GM23338 (cell line): ENCODE measurements at places on chromosomes 16 and 17. TPM values are rescaled to one million over a fixed set of nuclear protein-coding genes. Genes with fewer than 3 reads are reported as not detected.

The COASY gene
- 60.1 and 62.0 TPM in 2 replicates for total RNA-seq

The SLFN12L gene
- not detected in 2 replicates for total RNA-seq

The AURKB gene
- total RNA-seq, result 128 and 135 TPM in 2 replicates

The RCVRN gene
- total RNA-seq, result not detected in 2 replicates

The ATPAF2 gene
- 25.7 and 33.4 TPM in 2 replicates for total RNA-seq

- no peaks in the 10 kb centered on the region for H3K36me3 ChIP-seq
- no peak overlapping the region for H3K27ac ChIP-seq
- no peaks in the 10 kb centered on the region for H3K27me3 ChIP-seq
- no peak overlapping the region for H3K4me3 ChIP-seq
- peak; percentile 61 for DNase-seq
Observed at GRCh38 chr16:67447508-67448076, 16.7 kb downstream of the HSD11B2 start.

- DNase-seq, result no peak
- no peaks in the 10 kb centered on the region for H3K36me3 ChIP-seq
- H3K4me3 ChIP-seq, result no peak overlapping the region
- H3K27ac ChIP-seq, result no peak overlapping the region
Observed at GRCh38 chr17:83187782-83188311, 108.4 kb downstream of the METRNL start.

DNA sequence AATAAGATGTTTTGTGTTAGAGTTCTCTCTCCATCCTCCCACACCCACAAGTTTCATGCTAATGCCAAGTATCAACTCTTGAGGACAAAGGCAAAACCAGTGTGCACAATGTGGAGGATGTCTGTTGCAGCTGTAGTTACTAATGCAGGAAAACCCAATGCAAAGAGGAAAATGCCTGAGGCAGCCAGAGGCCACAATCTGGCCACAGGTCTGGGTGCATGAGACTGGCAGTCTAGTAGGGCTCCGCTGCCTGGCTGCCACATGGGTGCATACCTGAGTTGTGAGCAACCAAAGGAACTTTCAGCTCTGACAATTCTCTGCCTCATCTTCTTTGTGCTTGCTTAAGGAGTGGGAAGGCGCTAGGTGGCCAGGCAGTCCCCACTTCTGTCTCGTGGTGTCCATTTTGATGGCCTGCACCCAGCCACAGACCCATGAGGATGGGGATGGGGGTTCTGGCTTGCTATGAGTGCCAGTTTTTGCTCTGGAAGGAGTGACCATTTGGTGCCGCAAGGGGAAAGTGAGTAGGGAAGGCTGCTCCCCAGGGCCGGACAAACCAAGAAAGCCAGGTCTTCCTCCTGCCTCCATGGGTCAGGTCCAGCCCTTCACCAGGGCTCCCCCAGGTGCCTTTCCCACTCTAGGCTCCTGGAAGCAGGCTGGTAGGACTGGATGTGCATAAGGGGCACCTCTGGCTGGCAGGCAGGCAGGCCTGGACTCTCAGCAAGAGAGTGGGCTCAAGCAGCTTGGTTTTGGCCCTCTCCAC lies 4.2 kb upstream of the GFOD2 start:
- DNase-seq, result no peak
- H3K27ac ChIP-seq, result no peak overlapping the region
- H3K4me1 ChIP-seq, result peaks cover 8% of the 10 kb centered on the region
- no peaks in the 10 kb centered on the region for H3K36me3 ChIP-seq
- no peaks in the 10 kb centered on the region for H3K27me3 ChIP-seq
- no peak overlapping the region for H3K4me3 ChIP-seq

- no peak overlapping the region for H3K27ac ChIP-seq
- H3K4me3 ChIP-seq, result no peak overlapping the region
- peaks cover 3% of the 10 kb centered on the region for H3K36me3 ChIP-seq
- peaks cover 5% of the 10 kb centered on the region; the same call in 1 of the 2 replicates for H3K4me1 ChIP-seq
- H3K27me3 ChIP-seq, result no peaks in the 10 kb centered on the region
Observed at GRCh38 chr16:13379266-13379665, 477.9 kb downstream of the SHISA9 start.

DNA sequence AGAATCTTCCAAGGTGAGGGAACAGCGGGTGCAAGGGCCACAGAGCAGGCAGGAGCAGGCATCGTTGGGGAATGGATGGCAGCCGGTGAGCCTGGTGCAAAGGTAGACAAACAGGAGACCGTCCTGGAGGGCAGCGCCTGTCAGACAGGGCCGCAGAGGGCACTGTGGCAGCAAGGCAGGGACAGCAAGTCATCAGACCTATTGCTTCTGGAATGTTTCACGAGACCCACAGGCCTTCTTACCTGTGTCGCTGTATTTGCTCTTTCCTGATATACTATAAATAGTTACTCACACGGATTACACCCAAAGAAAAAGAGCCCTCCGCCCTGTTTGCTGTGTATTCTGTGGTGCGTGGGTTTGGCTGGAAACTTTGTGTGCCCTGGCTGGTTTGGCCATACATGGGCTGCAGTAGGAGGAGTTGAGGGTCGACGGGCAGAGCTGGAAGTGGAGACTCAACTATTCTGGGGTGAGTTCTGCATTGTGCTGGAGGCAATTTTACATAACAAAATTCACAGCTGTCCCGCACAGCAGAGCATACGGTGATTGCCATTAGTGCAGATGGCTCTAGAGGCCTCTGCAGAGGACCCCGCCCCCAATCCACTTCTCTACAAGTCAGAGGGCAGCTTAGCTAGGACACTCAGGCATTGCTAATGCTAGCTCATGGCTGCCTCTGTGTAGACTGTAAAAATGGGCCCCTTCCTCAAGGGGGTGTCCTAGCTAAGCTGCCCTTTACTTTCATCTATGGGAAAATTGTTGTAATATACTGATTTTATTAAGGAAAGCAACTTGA lies 18.6 kb upstream of the POLR3E start:
- H3K4me3 ChIP-seq, result no peak overlapping the region
- peak; percentile 72 for DNase-seq

DNA sequence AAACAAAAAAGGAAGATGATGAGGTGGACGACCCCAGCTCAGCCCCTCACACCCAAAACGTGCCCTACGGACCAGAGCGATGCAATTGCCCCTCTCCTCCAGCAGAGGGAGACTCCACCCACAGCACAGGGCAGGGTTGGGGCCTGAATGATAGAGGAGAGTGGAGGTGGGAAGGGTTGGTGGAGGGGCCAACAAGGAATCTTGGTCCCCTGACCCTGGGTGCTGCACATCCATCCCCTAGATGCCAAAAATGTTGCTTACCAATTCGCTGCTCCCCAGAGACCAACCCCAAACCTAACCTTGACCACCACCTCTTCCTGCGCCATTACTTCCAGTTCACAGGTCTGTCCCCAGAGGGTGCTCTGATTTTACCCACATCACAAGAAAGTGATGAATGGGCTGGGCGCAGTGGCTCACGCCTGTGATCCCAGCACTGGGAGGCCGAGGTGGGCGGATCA lies 12.9 kb downstream of the P2RX5 start:
- H3K27me3 ChIP-seq, result no peaks in the 10 kb centered on the region
- H3K27ac ChIP-seq, result no peak overlapping the region
- H3K4me3 ChIP-seq, result no peak overlapping the region
- H3K4me1 ChIP-seq, result no peaks in the 10 kb centered on the region
- peak; percentile 82 for DNase-seq
- no peaks in the 10 kb centered on the region for H3K36me3 ChIP-seq

GRCh38 chr17:75703591-75703990 lies 17.7 kb upstream of the ITGB4 start:
- no peaks in the 10 kb centered on the region for H3K4me1 ChIP-seq
- no peak overlapping the region for H3K27ac ChIP-seq
- peaks cover 23% of the 10 kb centered on the region for H3K36me3 ChIP-seq
- no peak for DNase-seq
- H3K27me3 ChIP-seq, result no peaks in the 10 kb centered on the region
- H3K4me3 ChIP-seq, result no peak overlapping the region

DNA sequence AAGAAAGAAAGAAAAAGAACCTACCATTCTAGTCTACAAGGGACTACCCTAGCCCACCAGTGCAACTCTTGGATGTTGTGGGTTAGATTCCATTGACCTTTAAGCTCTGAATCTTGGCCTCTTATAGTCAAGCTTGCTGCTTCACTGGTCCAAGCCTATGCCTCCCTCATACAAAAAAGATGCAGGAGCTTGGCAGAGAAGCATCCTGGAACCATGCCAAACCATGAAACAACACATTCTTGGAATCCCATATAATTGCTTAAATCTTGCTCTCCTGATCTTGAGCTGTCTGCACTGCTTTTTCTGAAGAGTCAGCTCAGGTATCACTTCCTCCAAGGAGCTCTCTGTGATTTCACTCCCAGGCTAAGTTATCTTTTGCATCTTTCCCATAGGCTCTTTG lies 117.9 kb upstream of the GPR139 start:
- H3K4me1 ChIP-seq, result no peaks in the 10 kb centered on the region
- H3K27me3 ChIP-seq, result no peaks in the 10 kb centered on the region
- no peaks in the 10 kb centered on the region for H3K36me3 ChIP-seq

DNA sequence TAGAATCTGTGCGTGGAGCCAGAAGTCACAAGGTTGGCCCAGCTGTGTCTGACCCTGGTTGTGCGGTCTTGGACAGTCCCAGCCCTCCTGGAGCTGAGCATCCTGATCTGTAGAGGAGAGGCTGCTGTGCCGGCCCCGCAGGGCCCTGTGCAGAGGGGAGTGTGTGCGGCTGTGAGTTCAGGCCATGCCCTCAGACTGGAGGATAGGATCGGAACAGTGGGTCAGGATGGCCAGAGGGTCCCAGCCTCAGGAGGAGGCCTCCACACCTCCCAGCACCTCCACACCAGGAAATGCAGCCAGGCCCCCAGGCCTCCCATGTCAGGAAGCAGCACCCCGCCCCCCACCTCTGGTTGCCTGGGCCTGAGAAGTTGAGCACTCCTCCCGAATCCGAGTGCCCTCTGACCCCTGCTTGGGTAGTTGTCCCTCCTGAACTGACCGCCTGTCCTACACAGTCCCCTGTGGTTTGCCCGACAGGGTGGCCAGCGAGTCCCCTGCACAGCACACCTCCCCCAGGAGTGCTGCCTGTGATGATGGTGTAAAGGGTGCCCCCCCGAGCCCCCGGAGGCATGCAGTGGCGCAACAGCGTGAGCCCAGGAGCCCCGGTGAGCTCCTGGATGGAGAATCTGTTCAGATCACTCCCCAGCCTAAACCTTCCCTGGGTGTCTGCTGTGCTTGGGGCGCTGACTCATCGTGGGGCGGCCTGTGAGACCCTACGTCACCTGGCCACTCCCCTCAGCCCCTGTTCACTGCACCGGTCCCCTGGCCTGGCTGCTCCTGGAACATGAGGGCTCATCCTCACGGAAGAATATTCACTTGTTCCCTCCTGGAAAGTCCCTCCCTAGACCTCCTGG lies 285.2 kb downstream of the SEC14L1 start:
- no peaks in the 10 kb centered on the region for H3K36me3 ChIP-seq
- no peak overlapping the region for H3K4me3 ChIP-seq
- H3K27me3 ChIP-seq, result no peaks in the 10 kb centered on the region
- no peak overlapping the region for H3K27ac ChIP-seq

DNA sequence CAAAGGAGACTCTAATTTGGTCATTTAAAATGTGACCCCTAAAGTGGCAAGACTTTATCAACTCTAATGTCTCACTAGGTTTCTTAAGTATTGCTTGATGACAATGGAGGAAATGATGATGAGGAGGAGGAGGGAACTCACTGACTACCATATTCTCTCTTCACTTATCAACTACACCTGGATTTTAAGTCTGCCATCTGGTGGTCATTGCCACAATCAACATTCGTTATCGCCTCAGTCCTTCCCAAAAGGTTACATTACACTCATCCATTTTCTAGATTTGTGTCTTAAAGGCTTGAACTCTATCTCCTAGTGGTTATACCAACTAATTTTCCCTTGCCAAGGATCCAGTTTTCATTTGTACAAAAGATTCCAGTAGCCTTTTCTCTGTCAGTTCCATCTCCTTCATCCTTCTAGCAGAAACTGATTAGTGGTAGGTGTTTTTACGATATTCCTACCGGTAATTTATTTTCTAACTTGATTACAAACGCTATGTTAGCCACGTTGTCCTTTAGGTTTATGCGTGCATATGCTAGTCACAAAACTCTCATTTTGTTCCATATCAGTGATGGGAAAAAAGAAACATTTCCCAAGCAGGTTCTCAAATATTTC lies 114.6 kb upstream of the NOG start:
- H3K27ac ChIP-seq, result no peak overlapping the region
- DNase-seq, result peak; percentile 75

DNA sequence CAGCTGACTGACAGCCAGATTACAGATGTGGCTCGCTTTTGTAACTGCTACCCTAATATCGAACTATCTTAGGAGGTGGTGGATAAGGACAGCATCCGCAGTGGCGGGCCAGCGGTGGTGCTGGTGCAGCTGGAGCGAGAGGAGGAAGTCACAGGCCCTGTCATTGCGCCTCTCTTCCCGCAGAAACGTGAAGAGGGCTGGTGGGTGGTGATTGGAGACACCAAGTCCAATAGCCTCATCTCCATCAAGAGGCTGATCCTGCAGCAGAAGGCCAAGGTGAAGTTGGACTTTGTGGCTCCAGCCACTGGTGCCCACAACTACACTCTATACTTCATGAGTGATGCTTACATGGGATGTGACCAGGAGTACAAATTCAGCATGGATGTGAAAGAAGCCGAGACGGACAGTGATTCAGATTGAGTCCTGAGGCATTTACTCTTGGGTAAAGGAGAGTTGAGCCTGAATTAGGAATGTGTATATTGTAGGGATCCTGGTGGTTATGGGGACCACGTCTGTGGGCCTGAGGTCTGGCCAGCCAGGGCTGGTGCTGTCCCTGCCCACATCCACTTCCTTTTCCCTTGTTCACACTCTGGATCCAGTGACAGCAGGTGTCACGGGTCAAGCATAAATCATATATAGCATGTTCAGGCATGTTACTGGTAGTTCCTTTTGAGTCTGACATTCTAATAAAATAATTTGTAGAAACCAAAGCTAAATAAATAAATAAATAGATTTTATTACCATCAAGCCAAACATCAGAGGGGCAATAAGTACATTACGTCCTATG lies 89.0 kb upstream of the SMURF2 start:
- no peak overlapping the region for H3K4me3 ChIP-seq
- no peak for DNase-seq
- H3K27ac ChIP-seq, result no peak overlapping the region
- no peaks in the 10 kb centered on the region for H3K4me1 ChIP-seq
- no peaks in the 10 kb centered on the region for H3K27me3 ChIP-seq

DNA sequence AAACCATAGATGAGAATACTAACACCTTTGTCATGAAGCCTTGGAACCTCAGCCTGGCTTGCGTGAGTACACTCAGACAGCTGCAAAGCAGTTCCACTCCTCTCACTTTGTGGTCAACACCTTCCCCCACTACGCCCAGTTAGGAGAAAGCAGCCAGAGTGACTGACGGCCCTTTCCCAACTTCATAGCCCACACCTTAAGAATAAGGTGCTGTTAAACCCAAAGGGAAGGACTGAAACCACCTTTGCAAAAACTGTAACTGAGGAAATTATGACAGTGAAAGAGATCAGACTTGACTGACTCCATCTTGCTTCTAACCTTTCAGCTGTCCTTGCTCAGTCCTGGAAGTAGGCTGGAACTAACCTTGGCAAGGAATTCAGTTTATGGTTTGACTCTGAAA lies 13.7 kb downstream of the N4BP1 start:
- H3K4me1 ChIP-seq, result peaks cover 33% of the 10 kb centered on the region
- H3K36me3 ChIP-seq, result peaks cover 26% of the 10 kb centered on the region
- no peak overlapping the region for H3K4me3 ChIP-seq
- no peak overlapping the region for H3K27ac ChIP-seq
- no peaks in the 10 kb centered on the region for H3K27me3 ChIP-seq

- no peak overlapping the region for H3K4me3 ChIP-seq
- H3K36me3 ChIP-seq, result no peaks in the 10 kb centered on the region
- H3K4me1 ChIP-seq, result peaks cover 10% of the 10 kb centered on the region
Observed at GRCh38 chr17:34883106-34884000, 77.9 kb downstream of the CCT6B start.

GRCh38 chr16:55475919-55476318 lies 3.1 kb upstream of the MMP2 start:
- no peaks in the 10 kb centered on the region for H3K36me3 ChIP-seq
- H3K4me3 ChIP-seq, result no peak overlapping the region
- H3K27me3 ChIP-seq, result peaks cover 61% of the 10 kb centered on the region
- H3K4me1 ChIP-seq, result peaks cover 24% of the 10 kb centered on the region
- no peak for DNase-seq
